ENCODE measurements at places on chromosomes 13 and 19.

GRCh38 chr13:45751885-45752284 is 49.8 kb downstream of the CBY2 start:
- DNase-seq: no peak

DNA sequence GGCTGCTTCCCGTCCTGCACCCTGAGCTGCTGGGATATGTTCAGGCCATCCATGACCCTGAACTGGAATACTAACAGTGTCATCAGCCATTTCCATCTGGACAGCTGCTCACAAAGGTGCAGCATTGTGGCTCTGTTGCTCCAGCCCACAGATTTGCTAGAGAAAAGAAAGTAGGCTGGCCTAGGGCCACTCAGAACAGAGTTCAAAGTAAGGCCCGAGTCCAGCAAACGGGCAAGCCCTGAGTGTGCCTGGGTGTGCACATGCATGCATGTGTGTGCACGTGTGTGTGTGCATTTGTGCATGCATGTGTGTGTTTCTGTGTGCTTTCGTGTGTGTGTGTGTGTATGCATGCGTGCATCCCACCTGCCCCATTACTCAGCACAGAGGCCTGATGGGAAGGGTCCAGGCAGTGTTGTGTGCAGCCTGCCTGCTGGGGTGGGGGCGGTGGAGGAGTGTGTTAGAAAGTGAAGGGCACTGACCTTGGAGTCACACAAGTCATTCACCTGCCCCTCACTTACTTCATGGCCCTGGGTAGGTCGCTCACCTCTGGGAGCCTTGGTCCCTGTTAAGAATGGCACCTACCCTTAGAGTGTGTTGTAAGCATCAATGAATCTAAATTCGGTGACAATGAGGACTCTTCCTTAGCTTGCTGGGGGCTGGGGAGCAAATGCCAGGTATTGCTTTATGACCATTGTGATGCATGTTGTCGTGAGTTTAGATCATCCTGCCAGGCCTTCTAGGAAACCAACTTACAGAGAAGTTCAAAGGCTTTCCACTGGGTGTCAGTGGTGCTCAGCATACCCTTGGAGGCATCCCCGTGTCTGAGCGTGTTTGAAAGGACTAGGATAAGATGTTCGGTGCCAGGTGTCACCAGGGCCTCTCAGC is 53.2 kb downstream of the GPR12 start:
- no peak for DNase-seq

GRCh38 chr13:43159026-43159461 is 135.7 kb downstream of the DNAJC15 start:
- no peak for DNase-seq

GRCh38 chr13:75405976-75406703 is 75.8 kb downstream of the TBC1D4 start:
- DNase-seq: no peak

- no peak for DNase-seq
These were observed 3.1 kb downstream of the CD320 start for GRCh38 chr19:8304841-8305621.

DNA sequence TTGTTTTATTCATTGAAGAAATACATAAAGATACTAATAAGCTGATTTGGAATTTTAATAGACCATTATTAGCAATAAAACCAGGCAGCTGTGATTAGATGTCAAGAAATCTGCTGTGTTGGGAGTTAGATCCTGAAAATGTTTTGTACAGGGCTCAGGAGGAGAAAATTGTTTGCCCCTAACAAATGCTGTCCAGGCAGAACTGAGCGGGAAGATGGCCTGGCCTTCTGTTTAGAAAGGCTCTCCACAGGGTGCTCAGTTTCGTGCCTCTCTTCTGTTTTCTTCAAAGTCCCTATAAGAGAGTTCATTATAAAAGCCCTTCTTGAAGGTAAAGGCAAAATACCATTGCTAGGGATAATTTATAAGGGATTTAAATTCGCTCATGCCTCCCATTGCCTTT is 64.1 kb downstream of the ERCC5 start:
- DNase-seq: no peak

- DNase-seq: no peak
These were observed 711.4 kb downstream of the DIAPH3 start for GRCh38 chr13:59452189-59452890.

GRCh38 chr19:41641879-41642485 is 15.1 kb upstream of the CEACAM4 start:
- no peak for DNase-seq

DNA sequence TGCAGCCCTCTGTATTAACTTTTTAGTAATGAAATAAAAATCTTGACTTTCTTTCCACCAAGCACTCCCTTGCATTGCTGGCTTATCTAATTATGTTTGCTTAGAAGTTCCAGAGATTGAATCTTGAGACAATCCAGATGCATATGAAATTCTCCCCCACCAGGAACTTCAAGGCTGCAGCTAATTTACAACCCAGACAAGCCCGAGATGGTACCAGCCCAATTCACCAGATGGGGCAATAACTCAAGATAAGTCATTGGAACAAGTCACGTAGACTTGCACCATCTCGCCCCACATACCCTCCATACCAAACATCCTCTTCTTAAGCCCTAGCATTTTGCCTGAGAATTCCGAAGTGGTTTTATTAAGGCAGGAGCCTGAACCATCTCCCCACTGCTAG is 29.0 kb downstream of the UTP14C start:
- DNase-seq: no peak

- no peak for DNase-seq
These were observed 3.8 kb downstream of the MAMSTR start for GRCh38 chr19:48715681-48716171.

DNA sequence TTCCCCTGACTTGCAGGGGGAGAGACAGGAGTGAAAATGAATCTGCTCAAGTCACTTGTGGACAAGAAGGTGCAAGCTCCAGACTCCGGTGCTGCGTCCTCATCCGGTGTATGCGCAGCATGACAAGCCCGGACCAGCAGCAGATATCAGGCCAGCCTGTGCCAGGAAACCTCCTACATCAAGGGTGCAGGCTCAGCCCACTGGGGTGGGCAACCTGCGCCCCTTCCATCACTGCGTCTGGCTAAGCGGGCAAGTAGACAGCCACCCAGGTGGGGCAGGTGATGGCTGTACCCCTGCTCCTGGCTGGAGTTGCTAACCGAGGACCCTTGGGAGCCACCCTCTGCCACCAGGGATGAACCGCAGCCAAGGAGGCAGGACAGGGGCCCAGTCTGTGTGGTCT is 32.9 kb upstream of the SLC15A1 start:
- no peak for DNase-seq

DNA sequence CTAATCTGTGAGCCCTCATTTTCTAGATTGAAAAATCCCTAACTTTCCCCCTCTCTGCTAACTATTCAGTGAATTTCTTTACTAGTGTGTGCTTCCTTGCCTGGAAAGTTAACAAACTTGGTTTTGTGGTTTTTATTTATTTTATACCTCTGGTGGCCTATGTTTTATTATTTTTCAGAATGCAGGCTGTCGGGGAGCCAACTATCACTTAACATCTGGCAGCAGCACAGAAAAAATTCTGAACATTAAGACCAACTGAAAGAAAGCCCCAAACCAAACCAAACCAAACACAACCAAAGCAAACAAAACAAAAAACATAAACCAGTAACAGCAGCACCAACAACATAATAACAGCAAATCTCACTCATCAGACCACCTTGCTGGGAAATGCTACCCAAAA is 109.0 kb upstream of the KL start:
- no peak for DNase-seq

DNA sequence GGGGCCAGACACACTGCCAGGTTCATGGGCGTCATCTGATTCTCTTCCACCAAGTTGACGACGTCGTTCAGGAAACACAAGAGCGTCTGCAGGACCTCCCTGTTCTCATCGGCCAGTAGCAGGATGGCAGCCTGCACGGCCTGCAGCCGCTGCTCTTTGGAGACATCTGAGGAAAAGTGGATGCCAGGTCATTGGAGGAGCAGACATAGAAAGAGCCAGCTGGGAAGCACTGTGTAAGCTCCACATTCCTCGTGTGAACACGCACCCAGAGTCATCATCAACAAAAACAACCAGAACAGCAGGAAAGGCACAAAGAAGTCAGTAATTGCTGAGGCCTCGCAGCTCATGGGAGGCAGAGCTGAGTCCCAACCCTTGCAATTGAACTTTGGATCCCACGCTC is 96.5 kb downstream of the KL start:
- no peak for DNase-seq

DNA sequence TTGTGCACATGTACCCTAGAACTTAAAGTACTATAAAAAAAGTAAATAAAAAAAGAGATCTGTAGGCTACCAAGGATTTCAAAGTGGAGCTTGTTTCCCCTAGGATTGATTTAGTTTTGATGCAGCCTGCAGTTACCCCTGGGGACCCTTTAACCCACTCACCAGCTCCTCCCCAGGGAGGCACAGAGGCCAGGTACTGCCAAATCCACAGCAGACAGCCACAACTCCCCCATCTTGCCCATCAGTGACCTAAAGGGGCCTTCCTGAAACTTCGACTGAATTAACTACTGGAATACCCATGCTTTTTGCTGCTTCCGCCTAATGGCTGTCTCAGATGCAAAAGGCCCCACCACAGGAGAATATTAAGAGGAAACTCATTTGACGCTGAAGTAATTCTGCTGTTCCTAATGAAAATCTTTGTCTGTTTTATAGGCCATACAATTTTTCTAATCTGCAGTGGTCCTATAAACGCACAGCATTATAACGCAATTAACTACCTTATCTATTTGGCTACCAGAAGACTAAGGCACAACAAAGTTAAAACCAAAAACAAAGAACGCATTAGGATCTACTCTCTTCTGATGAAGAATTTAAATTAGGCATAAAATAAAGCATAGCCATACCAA is 95.0 kb downstream of the FOXO1 start:
- DNase-seq: no peak

DNA sequence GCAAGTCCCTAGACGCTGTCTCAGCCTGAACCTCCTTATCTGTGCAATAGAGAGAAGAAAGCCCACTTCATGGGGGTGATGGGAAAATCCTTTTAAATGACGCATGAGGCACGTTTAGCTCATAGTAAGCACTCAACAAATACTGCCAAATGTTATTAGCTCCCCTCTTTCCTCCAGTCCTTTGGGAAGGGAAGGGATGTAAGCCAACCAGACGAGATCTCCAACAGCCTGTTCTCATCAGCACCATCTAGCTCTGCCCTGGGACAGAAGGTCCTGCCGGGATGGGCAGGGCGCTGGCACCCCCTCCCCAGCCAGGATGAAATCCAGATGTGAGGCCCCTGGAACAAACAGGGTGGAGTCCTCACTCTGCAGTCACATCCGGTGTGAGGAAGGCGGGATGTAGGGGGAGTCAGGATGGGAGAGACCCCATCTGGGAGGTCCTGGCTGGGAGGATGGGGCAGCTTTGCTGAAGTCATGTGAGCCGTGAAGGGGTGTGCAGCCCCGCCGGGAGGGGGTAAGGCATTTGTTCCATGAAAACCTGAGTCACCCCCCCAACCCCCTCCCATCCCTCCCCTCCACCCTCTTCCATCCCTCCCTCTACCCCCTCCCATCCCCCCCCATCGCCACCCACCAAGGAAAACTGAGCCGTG is 4.6 kb downstream of the S1PR2 start:
- peak; percentile 70 for DNase-seq

DNA sequence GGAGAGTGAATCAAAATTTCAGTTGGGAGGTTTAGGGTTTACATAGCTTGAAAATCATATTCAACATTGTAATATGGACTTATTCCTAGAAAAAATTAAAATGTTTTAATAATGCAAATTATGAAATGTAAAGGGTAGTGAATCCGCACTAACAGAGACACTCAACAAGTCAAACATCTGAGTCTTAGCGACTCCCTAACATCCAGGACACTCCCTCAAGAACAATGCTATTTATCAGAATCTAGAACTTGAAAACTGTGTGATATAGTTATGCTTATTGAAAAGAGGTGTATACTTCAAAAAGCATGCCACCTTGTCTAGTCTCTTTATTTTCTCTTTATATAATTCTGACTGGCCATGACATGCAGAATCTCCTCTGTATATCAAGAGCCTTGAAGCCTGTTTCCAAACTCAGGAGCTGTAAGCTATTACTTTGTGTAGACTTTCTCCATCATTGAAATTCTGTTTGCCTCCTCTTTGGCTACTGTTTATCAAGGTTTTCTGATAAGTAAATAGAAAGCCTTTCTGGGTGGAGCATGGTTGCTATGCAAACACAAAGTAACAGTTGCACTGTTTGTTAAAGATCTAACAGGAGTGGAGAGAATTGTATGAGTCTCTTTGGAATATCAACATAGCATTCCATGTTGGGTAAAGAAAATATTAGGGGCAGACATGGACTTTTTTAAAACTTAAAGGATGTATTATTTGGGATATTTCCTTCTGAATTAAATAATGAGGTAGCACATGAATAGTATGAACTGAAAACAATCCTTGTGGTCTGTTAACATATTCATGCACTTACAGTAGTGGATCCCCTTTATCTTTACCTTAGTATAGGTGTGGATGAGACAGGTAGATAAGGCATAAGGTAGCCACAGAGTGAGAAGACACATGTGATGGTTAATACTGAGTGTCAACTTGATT is 56.4 kb upstream of the MBNL2 start:
- DNase-seq: no peak

GRCh38 chr19:35986664-35987570 is 8.1 kb upstream of the SDHAF1 start:
- DNase-seq: no peak

GRCh38 chr19:6521718-6522646 is 8.8 kb upstream of the TNFSF9 start:
- no peak for DNase-seq

GRCh38 chr13:42924344-42924743 is 67.7 kb downstream of the EPSTI1 start:
- DNase-seq: no peak

- no peak for DNase-seq
These were observed 941 bp downstream of the MYPOP start for GRCh38 chr19:45901432-45901911.

DNA sequence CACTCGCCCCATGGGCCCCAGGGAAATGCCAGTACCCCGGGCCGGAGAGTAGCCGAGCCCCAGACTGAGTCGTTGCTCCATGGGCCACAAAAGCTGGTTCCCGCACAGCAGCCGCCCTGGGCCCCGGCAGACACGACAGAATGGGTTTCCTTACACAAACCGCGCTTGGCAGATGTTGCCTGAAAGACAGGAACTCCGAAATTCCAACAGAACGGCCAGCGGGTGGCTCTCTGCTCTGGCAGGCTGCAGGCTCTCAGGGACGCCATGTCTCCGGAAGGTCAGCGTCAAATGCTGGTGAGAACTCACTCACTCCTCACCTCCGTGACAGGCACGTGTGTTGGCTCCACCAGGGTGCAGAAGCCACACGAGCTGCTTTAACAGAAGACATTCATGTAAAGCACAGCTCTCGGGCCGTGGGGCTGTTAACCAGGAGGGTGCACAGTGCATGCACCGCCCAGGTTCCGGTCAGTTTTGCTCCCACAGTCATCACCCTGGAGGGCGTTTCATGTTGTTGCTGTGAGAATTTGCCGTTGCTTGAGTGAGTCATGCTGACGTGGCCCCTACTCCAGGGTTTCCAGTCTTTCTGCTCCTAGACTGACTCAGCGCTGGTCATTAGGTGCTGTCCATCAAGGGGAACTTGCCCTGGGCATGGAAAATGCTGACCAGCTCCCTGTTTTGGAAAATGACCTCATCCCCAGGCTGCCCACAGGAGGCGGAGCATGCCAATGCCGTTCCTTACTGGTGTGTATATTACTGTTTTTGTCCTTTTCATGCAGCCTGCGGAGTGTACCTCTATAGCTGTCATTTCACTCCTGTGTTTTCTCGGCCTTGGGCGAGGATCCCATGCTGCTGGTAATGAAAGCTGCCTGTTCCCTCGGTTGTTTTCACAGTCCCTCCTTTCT is 44.8 kb downstream of the ANKRD10 start:
- peak; percentile 54 for DNase-seq
